ENCODE measurements at places on chromosomes 6 and 20.

- DNase-seq, result no peak
These were observed 165.7 kb upstream of the AFDN start for GRCh38 chr6:167660944-167661551.

GRCh38 chr6:168937054-168937453 lies 316.6 kb downstream of the THBS2 start:
- DNase-seq, result peak; percentile 5

DNA sequence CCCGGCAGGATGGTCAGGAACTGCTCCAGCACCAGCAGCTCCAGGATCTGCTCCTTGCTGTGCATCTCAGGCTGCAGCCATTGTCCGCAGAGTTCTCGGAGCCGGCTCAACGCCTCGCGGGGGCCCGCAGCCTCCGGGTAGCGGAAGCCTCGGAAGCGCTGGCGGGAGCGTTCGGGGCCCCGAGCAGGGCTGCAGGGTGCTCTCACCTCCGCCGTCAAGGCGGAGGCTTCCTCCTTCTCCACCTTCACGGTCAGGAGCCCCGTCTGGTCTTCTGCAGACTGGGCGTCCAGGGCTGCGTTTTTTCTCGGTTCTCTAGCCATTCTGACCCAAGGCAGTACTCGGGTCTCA lies 434 bp downstream of the ZKSCAN4 start:
- peak; percentile 3 for DNase-seq

GRCh38 chr6:26538572-26538902 lies 371 bp downstream of the HMGN4 start:
- peak; percentile 11 for DNase-seq

DNA sequence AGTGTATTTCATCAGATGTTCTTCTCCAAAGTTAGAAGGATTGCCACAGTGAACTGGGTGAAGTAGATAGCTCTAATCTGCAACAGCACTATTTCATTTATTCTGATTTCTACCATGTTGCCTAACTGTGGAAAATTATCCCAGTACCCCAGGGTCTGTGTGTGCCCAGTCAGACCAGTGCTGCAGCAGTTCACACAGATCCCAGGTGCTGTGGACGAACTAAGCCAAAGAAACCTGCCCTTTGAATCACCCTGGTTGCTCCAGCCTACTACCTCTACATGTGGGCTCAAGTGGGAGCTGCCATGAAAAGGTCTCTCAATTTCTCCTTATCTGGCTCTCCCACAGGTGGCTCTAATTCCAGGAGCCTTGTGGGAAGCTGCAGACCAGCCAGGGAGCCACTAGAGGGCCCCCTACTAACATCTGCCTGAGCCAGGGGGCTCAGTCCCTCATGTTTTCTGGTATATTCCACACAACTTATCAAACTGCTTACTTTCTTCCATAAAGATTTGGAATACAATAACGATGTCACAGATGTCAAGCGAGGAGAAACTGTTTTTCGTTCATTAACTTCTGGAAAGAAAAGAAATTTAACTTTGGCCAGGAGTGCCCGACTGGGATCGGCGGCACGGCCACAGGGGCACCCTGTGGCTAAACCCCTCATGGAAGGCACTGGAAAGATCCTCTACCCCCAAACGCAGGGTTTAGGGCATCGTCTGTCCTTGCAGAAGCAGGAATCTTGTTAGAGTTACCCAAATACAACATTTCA lies 31.6 kb upstream of the LY86 start:
- peak; percentile 50 for DNase-seq

DNA sequence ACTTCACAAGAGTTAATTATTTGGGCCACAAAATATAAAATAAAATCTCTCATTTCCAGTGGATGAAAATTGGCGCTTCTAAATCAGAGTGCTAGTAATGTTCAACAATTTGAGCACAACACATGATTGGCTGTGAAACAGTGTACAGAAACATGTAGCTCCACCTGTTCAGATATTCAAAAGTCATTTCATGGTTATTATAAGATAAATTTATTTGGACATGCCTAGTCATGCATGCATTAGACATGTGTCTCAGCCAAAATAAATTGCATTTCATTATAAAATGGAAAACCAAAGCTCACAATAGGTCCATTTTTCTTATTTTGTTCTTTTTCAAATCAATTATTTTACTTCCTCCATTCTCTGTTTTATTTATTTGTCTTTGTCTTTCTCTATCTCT lies 374.8 kb downstream of the LMBRD1 start:
- DNase-seq, result no peak

DNA sequence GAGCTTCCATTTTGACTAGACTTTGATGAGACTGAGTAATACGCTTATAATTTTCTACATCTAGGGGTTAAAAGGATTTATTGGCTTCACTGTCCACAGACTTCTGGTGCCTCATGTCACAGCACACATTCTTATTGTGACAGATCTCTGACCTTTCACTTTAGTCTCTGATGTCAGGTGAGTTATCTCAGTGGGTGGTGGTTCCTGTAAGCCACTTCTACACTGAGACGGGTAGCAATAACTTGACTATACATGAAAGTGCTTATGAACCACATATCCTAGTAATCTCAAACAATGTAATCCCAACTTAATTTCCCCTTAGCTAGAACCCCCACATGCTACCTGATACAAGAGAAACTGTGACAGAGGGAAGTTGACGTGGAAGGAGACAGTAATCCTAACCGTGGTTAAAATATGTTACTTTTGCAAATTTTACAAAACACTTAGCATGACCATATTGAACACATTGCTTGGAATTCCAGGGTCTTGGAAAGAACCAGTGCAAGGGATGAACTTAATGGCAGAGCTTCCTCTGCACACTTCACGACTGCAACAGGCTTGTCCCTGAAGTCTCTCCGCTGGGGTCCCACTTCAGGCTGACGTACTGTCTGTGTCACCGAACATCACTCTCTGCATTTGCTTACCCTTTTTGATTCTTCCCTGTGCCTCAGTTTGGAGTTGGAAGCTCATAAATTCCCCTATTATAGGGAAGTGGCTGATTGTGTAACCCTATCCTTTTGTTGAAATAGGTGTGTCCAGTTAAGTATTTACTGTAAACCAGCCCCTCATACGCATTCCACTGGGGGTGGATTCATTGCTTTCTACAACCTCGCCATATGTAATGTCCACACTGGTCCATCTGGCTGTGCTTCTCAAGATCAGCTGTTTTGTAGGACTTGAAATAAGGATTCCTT lies 6.4 kb upstream of the TRIM40 start:
- peak; percentile 41 for DNase-seq

GRCh38 chr20:33373735-33374605 lies 27.3 kb downstream of the CDK5RAP1 start:
- DNase-seq, result peak; percentile 18

GRCh38 chr6:45699663-45700062 lies 316.0 kb downstream of the CLIC5 start:
- no peak for DNase-seq

GRCh38 chr6:152173321-152173720 lies 365.8 kb downstream of the ESR1 start:
- no peak for DNase-seq

GRCh38 chr20:22243067-22243466 lies 341.3 kb downstream of the FOXA2 start:
- no peak for DNase-seq

DNA sequence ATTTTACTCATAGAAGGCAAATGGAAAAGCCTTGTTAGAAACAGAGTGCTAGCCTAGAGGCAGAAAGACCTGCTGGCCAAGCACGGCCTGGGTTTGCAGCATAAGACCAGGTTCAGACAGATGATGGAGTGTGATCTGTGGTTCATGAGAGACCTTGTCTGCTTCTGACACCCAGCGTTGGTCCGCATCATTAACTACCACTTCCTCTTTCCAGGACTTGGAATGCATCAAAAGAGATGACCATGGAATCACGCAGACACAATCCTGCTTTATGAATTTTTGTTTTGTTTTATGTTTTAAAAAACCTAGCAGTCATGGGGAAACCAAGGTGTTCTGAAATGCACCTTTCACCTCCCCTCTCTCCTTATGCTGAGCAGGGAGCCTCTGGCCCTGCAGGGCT lies 76.8 kb upstream of the SYNDIG1 start:
- DNase-seq, result no peak

GRCh38 chr6:124983383-124984083 lies 21.3 kb downstream of the RNF217 start:
- no peak for DNase-seq

- peak; percentile 31 for DNase-seq
These were observed 273.6 kb downstream of the PACRG start for GRCh38 chr6:163001330-163001729.

DNA sequence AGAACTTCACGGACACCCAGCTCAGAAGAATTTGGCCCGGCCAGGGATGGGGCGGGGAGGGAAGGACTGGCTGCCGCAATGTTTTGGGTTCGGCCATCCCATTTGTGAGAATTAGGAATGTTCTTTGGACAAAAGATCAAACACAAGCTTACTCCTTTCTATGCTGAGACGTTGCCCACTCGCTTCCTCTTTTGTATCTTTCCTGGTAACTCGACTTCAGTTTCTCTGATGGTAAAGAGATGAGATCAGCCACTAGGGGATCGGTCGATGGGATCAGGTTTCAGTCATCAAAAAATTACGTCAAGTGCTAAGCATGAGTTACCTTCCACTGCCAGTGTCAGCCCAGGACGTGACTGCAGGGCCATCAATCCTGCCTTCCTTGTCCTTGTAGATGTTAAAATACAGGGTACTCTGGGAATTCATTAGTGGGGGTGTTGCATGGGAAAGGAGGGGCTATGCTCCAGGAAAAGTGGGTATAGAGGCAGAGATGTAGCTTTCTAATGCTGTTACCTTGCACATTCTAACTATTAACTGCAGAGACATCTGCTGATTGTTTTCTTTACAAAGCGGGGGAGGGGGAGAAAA lies 190.2 kb downstream of the TSHZ2 start:
- DNase-seq, result peak; percentile 85

- DNase-seq, result no peak
These were observed 7.5 kb downstream of the TAPBP start for GRCh38 chr6:33306356-33306755.

DNA sequence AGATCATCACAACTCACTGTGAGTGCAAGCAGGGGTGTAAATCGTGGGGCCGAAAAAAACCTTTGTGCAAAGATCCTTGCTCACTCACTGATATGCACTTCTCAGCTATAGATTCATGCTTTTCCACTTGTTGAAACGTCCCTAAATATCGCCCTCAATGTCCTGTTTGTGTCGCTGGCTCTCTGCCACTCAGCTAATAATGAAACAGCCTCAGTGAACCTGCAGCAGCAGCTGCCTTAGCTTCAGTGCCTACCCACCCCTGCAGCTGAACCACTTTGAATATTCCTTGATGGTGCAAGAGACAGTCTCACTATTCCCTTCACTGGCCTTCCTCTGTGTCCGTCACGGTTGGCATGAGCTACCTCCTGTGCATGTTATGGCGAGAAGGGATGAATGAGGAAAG lies 128.9 kb upstream of the NAA20 start:
- no peak for DNase-seq

DNA sequence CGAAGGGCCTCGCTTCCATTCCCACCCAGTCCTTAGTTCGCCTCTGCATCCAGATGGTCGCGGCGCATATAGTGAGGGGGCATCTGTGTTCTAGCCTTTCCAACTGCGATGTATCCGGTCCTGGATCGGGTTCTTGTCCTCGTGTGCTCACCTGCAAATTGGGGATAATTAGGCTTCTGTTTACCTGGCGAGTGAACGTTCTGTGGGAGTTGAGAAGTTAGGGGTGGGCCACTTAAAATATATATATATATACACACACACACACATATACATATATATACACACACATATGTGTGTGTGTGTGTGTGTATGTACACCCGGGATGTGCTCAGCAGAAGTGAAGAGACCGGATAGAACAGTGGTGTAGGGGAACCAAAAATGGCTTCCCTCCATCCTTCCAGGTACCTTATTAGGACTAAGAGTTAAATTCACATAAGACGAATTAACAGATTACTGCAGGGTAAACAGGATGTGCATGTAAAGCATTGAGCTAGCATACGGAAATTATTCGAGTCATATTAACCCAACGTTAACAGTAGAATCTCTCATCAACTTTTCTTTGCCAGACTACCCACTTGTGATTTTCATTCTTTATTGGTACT lies 537 bp downstream of the CSTF1 start:
- DNase-seq, result no peak

GRCh38 chr6:71395731-71396409 lies 107.3 kb downstream of the OGFRL1 start:
- DNase-seq, result no peak

DNA sequence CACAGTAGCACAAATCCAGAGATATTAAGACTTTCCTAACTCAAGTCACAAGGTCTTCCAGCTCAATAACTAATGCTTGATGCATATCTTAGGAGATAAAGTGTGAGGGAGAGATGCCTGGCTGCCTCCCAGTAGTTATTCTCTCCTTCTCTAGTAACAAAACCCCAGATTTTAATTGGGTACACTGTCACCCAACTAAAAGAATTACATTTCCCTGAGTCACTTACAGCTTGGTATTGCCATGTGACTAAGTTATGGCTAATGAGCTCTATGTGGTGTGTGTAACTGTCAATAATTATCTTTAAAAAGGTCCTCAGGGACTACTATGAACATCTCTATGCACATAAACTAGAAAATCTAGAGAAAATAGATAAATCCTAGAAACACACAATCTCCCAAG lies 32.0 kb downstream of the KIF6 start:
- DNase-seq, result no peak

- DNase-seq, result no peak
These were observed 40.1 kb downstream of the HECA start for GRCh38 chr6:139174961-139175360.

DNA sequence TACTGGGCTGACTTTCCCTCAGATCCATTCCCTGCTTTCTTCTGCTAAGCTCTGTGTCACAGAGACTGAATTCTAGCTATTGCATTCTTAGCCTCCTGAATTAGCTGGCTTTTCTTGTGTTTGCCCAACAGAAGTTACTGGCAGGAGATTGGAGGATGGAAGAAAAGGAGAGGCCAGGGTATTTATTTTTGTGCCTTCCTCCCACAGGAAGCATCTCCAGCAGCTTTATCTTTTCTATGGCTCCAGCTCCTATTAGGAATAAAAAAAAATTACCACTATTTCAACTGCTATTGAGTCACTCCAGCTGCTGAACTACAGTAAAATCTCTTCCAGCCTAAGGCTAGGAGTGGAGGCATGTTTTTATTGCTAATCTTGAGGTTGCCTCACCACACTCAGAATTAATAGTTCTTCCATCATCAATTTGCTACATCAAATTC lies 492.4 kb downstream of the RFPL4B start:
- no peak for DNase-seq

GRCh38 chr6:147806697-147807096 lies 298.2 kb downstream of the SAMD5 start:
- peak; percentile 85 for DNase-seq

DNA sequence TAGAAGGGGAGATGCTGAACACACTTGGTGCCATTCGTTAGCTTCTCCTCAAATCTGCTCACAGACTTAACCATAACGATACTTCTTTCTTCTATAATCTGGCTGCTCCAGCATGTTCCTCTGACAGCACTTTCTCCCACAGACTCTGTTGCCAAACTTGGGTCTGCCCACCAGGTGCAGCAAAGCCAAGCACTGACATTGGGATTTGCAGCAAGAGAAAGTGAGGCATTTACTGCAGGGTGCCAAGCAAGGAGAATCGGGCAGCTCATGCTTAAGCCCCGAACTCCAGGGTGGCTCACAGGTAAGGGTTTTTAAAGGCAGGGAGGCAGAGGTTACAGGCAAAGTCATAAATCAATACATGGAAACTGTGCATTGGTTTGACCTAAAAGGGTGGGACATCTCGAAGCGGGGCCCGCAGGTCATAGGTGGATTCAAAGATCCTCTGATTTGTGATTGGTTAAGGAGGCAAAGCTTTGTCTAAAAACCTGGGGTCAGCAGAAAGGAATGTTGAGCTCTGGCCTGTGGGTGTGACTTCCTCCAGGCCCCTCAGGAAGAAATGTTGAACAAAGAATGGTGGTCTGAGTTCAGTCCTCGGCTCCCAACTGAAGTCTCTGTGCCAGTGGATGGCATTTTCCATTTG lies 25.1 kb upstream of the PNPLA1 start:
- DNase-seq, result peak; percentile 45
